Smooth muscle cell of the coronary artery (primary cell): ENCODE measurements at places on chromosomes 1 and 21. TPM values are rescaled to one million over a fixed set of nuclear protein-coding genes. Genes with fewer than 3 reads are reported as not detected.

The OR2T2 gene
- total RNA-seq, result not detected in 2 replicates

The OPN3 gene
- 7.4 and 16.8 TPM in 2 replicates for total RNA-seq

The DCST2 gene
- total RNA-seq, result not detected in 2 replicates

The ANGPTL3 gene
- total RNA-seq, result not detected in 2 replicates

The FMN2 gene
- 10.6 and 29.3 TPM in 2 replicates for total RNA-seq

The SEC16B gene
- total RNA-seq, result 1.2 and 2.9 TPM in 2 replicates

The PEAR1 gene
- total RNA-seq, result 1.8 and 6.8 TPM in 2 replicates

The CXADR gene
- 1.2 and 1.6 TPM in 2 replicates for total RNA-seq

The HES2 gene
- total RNA-seq, result 0.12 and 4.1 TPM in 2 replicates

The TPTE gene
- not detected in 2 replicates for total RNA-seq

The RUNX3 gene
- 0.12 TPM in 1 of 2 replicates, not detected in the other for total RNA-seq

The KHDRBS1 gene
- 16.7 and 50.6 TPM in 2 replicates for total RNA-seq

The OPTC gene
- total RNA-seq, result not detected in 2 replicates

The AGT gene
- total RNA-seq, result 0.45 and 6.8 TPM in 2 replicates

The MNDA gene
- not detected in 2 replicates for total RNA-seq

The INPP5B gene
- total RNA-seq, result 23.1 and 45.3 TPM in 2 replicates

The ACP6 gene
- 1.2 and 5.3 TPM in 2 replicates for total RNA-seq

The WNT4 gene
- under 0.01 and 0.23 TPM in 2 replicates for total RNA-seq
